ENCODE measurements at places on chromosomes 12 and 14.
A peak's percentile ranks its signal among the peaks of the same experiment; 100 is the strongest.

DNA sequence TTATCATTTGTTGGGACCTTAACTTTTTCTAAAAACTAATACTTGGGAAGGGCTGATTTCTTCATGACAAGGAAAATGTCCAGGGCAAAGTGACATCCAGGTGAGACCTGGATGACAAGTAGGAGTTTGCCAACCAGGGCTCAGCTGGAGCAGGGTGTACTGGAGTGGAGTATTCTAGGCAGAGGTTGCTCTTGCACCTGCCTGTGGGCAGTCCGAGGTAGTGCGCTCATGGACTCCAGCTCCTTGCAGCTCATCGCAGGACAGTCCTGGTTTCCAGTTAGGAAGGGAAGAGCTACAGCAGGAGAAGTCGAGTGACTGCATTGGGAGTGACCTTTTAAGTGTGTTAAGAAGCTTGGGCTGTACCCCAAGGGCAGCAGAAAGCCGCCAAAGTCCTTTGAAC lies 175.9 kb downstream of the PELI2 start:
- no peak overlapping the region for H3K4me3 ChIP-seq
- DNase-seq, result no peak
- H3K36me3 ChIP-seq, result no peaks in the 10 kb centered on the region
- H3K27me3 ChIP-seq, result no peaks in the 10 kb centered on the region
- H3K4me1 ChIP-seq, result no peaks in the 10 kb centered on the region

DNA sequence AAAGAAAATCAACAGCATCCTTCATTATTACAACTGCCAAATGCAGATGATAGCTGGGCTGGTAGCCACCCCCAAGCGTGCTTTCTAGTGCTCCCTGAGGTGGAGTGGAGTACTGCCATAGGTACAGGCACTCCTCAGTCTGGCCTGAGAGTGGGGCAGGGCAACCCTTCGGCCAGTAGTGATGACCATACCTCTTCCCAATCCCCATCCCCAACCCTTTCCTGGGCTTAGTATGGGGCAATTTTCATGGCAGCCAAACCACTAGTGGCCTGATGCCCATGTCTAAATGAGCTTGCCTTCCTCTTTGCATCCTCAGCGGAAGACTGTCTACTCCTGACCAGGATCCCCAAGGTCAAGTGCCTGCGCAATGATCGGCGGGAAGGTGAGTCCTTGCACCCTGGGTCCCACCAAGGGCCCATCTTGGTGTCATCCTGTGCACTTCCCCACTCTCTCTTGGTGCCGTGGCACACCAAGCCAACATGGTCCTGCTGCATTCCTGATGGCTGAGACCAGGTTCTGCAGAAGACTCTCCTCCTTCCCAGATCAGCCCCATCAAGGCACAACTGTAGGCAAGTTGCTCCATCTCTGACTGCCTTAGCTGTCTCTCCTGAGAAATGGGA lies 65.8 kb downstream of the GALNT16 start:
- no peak for DNase-seq
- no peaks in the 10 kb centered on the region for H3K4me1 ChIP-seq
- no peak overlapping the region for H3K27ac ChIP-seq
- no peak overlapping the region for H3K4me3 ChIP-seq
- H3K36me3 ChIP-seq, result no peaks in the 10 kb centered on the region
- no peaks in the 10 kb centered on the region for H3K27me3 ChIP-seq

GRCh38 chr12:112275207-112275606 lies 107.0 kb downstream of the HECTD4 start:
- no peaks in the 10 kb centered on the region for H3K4me1 ChIP-seq
- no peak overlapping the region for H3K27ac ChIP-seq
- H3K27me3 ChIP-seq, result no peaks in the 10 kb centered on the region
- DNase-seq, result peak; percentile 31

DNA sequence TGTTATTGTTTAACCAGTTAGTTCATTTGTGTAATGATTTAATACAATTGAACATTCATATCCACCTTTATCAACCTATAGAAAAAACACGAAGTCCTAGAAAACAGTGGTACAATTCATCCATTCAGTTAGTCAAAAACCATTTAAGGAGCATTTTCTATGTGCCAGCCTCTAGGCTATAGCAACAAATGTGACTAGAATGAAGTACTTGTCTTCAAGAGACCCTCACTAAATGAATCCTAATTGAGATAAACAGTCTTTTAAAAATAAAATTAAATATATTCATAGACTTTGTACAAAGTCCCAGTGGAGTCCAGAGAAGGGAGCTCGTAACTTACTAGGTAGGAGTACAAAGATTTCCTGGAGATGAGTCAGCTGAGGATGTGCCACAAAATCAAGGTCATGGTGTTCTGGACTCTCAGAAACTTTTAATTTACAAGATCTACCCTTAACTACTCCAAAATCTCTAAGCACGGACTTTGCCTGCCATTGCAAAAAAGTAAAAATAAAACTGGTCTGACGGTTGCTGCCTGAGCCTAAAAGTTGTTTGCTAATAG lies 430.7 kb upstream of the DCN start:
- DNase-seq, result no peak
- H3K36me3 ChIP-seq, result no peaks in the 10 kb centered on the region
- no peak overlapping the region for H3K4me3 ChIP-seq

DNA sequence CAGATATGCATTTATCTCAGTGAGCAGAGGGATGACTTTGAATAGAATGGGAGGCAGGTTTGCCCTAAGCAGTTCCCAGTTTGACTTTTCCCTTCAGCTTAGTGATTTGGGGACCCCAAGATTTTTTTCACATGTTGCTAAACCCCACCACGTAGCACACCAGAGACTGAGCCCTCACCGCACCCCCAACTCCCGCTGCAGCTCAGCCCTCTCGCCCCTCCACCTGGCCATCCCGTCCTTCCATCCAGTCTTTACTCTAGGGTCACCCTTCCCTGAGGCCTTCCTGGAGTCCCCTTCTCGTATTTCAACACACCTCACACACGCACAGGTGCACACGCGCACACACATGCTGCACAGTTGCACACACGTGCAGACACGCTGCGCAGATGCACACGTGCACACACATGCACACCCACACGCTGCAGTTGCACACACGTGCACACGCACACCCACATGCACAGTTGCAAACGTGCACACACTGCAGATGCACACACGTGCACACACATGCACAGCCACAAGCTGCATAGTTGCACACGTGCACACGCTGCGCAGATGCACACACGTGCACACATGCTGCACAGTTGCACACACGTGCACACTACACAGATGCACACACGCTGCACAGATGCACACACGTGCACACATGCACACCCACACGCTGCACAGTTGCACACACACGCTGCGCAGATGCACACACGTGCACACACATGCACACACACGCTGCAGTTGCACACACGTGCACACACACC lies 30.0 kb downstream of the HSP90AA1 start:
- H3K4me3 ChIP-seq, result no peak overlapping the region
- H3K36me3 ChIP-seq, result peaks cover 7% of the 10 kb centered on the region
- H3K27ac ChIP-seq, result no peak overlapping the region

- no peak overlapping the region for H3K4me3 ChIP-seq
- H3K36me3 ChIP-seq, result no peaks in the 10 kb centered on the region
- H3K27ac ChIP-seq, result no peak overlapping the region
- no peaks in the 10 kb centered on the region for H3K4me1 ChIP-seq
- H3K27me3 ChIP-seq, result no peaks in the 10 kb centered on the region
Observed at GRCh38 chr14:52575858-52576257, 23.2 kb downstream of the GPR137C start.

GRCh38 chr14:62655166-62655565 lies 390.1 kb downstream of the KCNH5 start:
- H3K4me3 ChIP-seq, result no peak overlapping the region
- DNase-seq, result no peak
- no peaks in the 10 kb centered on the region for H3K36me3 ChIP-seq
- no peak overlapping the region for H3K27ac ChIP-seq
- no peaks in the 10 kb centered on the region for H3K4me1 ChIP-seq

DNA sequence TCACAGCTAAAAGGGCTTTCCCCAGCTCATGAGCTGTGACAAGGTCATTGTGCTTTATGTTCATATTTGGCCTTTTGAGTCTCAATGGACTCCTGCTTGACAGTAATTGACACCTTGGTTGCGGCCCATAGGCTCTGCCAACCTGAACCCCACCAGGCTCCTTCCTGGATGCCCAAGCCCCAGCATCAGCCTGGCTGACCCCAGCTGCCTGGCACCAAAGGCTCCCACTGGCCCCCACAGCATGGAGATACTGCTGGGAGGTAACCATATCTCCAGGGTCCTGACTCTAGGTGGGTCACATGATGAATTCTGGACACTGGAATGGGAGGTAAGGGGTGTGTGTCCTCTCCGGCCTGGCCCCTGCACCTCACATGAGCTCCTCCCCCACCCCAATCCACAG lies 50.2 kb downstream of the CLMN start:
- H3K27ac ChIP-seq, result no peak overlapping the region
- DNase-seq, result no peak
- H3K4me1 ChIP-seq, result peaks cover 8% of the 10 kb centered on the region
- no peak overlapping the region for H3K4me3 ChIP-seq
- H3K36me3 ChIP-seq, result no peaks in the 10 kb centered on the region
- H3K27me3 ChIP-seq, result no peaks in the 10 kb centered on the region
